ENCODE measurements at places on chromosomes 13 and 19. TPM values are rescaled to one million over a fixed set of nuclear protein-coding genes. Genes with fewer than 3 reads are reported as not detected.

DNA sequence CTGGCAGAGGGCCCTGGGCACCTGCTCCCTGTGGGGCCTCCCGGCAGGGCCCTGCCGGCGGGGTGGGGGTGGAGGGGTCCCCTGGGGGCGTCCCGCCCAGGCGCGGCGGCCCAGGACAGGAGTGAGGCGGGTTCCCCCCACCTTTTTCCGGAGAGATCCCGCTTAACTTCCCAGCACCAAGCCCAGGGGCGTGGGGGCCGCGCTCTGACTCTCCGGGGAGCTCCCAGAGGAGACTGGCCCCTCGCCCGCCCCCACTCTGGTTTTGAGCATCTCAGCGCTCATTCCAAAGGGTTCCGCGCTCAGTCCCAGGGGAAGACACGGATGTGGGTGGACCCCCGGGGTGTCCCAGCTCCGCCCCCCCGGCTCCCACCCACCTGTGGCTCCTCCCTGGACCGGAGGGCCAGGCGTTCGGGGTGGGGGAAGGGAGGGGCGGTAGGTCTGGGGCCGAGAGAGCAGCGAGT, 476 bp downstream of the C2CD4C start:
- peak overlapping the region; percentile 48 for H3K27ac ChIP-seq
- no peak for DNase-seq
- peaks cover 57% of the 10 kb centered on the region for H3K27me3 ChIP-seq

- H3K4me3 ChIP-seq, result no peak overlapping the region
- H3K36me3 ChIP-seq, result no peaks in the 10 kb centered on the region
- no peak for DNase-seq
- no peak overlapping the region for H3K27ac ChIP-seq
- H3K27me3 ChIP-seq, result no peaks in the 10 kb centered on the region
Measured at GRCh38 chr19:35076657-35077056, 35.1 kb downstream of the HPN start.

DNA sequence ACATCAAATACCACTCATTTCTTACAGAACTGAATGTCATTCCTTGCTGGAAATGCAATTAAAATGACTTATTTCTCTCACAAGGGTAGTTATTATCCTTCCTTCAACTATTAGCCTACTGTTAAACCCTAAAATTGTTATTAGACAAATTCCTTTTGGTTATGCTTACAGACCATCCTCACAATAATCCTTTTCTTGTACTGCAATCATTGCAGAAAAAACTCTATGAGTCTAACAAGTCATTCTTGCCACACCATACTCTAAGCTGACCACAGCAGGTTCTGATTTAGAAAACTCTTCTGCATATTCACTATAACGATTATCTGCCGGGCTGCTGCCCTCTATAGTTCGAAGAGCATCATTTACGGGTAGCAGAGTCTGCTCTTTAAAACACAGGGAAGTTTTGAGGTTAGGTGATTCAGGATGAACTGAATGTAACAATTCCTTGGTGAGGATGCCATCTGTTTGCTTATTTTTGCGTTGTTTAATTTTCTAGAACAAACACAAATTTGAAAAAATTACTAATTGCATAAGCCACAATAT, 38.2 kb downstream of the MTMR6 start:
- no peak overlapping the region for H3K27ac ChIP-seq
- DNase-seq, result no peak
- H3K27me3 ChIP-seq, result no peaks in the 10 kb centered on the region
- peaks cover 15% of the 10 kb centered on the region for H3K4me1 ChIP-seq

The ZNF584 gene
- 17.5 TPM for total RNA-seq

GRCh38 chr19:49973987-49974386, 13.0 kb upstream of the SIGLEC11 start:
- no peaks in the 10 kb centered on the region for H3K4me1 ChIP-seq
- peaks cover under 1% of the 10 kb centered on the region for H3K27me3 ChIP-seq
- no peak overlapping the region for H3K27ac ChIP-seq

Data from heart right ventricle (tissue), 16 donors.